Vagina (tissue), 2 donors: ENCODE measurements at places on chromosomes 4 and X.
A peak's percentile ranks its signal among the peaks of the same experiment; 100 is the strongest.

- no peak overlapping the region for H3K4me3 ChIP-seq
- H3K27ac ChIP-seq = no peak overlapping the region
- H3K4me1 ChIP-seq = no peaks in the 10 kb centered on the region
- no peak for DNase-seq
- no peaks in the 10 kb centered on the region for H3K27me3 ChIP-seq
These were observed 158.1 kb upstream of the MAMLD1 start for GRCh38 chrX:150205011-150205410.

DNA sequence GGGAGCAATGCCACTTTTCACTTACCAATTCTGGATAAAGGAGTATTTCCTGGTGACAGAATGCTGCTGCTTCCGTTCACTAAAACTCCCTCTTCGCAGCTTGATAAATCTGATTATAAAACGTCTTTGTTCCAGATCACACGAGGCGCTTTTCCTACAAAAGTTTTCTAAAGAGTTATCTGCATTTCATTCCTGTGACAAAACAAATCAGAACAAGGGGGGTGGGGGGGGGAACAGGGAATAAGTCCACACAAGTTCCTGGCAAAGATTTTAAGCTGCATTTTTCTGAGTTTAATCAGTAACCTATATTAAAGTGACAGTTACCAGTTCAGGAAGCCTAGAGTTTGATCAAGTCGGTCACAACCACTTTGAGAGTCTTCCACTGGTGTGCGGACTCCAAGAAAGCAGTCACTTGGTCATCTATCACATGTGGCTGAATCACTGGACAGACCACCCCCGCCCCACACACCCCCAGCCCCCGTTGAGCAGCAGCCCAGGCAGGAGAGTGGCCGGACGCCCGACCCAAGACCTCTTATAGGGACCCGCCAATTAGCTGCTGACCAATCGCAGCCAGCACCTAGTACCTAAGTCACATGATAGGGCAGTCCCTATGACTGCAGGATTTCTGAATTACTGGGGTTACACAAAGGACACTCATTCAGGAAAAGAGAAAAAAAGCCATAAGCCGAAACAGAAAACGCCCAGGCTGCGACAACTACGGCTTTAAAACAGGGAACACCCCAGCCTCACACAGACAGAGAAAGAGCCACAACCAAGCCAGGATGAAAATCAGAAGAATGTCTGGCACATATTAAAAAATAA, 569.3 kb upstream of the DIPK2B start:
- DNase-seq = no peak
- H3K36me3 ChIP-seq = no peaks in the 10 kb centered on the region
- H3K27me3 ChIP-seq = no peaks in the 10 kb centered on the region
- H3K27ac ChIP-seq = peak overlapping the region; percentile 79
- peak overlapping the region; percentile 45 for H3K4me3 ChIP-seq

DNA sequence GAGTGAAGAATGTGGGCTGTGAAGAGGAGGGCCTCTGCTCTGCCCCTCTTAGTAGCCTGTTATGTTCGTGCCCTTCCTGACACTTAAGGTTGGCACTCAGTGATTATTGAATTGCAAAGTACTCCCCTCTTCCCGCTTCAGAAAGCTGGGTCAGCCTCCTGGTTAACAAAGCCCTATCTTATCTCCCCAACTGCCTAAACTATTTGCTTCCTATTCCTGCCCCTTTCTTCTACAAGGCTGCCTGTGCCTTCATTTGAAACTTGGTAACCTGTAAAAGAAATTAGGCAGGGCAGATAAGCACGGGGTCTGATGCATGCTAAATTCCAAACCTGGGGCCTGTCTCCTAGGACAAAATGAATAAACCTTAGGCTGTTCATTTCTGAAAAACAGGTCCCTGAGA, 23.1 kb upstream of the TMEM150C start:
- H3K4me1 ChIP-seq = no peaks in the 10 kb centered on the region
- H3K36me3 ChIP-seq = no peaks in the 10 kb centered on the region
- no peak for DNase-seq
- H3K27me3 ChIP-seq = no peaks in the 10 kb centered on the region
- no peak overlapping the region for H3K4me3 ChIP-seq

GRCh38 chrX:119622356-119623232, 16.4 kb upstream of the NKRF start:
- H3K4me1 ChIP-seq = no peaks in the 10 kb centered on the region
- no peak for DNase-seq
- H3K27ac ChIP-seq = no peak overlapping the region
- H3K36me3 ChIP-seq = no peaks in the 10 kb centered on the region

GRCh38 chrX:69133921-69134542, 31.2 kb downstream of the PJA1 start:
- peaks cover 4% of the 10 kb centered on the region for H3K4me1 ChIP-seq
- no peak overlapping the region for H3K4me3 ChIP-seq
- H3K27me3 ChIP-seq = no peaks in the 10 kb centered on the region

GRCh38 chr4:142909908-142910307, 63.8 kb upstream of the INPP4B start:
- H3K4me1 ChIP-seq = no peaks in the 10 kb centered on the region
- no peak for DNase-seq
- no peak overlapping the region for H3K27ac ChIP-seq

- no peaks in the 10 kb centered on the region for H3K36me3 ChIP-seq
- DNase-seq = no peak
- peak overlapping the region; percentile 14 for H3K27ac ChIP-seq
- H3K4me3 ChIP-seq = no peak overlapping the region
- no peaks in the 10 kb centered on the region for H3K4me1 ChIP-seq
These were observed 82.6 kb downstream of the LUZP4 start for GRCh38 chrX:115372152-115372551.

DNA sequence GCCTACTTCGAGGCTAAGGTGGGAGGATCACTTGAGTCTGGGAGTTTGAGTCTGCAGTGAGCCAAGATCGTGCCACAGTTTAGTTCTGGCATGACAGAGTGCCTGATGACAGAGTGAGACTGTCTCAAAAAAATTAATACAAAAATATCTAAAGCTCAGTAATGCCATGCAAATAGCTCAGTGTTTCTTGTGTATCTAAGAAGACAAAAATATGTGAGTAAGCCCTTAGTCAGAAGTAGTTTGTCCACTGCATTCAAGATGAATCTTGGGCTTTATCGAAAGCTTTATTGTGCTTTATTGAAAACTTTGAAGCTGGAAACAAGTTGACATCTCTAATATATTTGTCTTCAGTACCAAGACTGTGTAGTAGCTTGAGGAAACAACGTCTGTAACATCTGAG, 115.9 kb downstream of the GPAT3 start:
- no peaks in the 10 kb centered on the region for H3K27me3 ChIP-seq
- no peak for DNase-seq
- no peak overlapping the region for H3K4me3 ChIP-seq
- no peak overlapping the region for H3K27ac ChIP-seq
- no peaks in the 10 kb centered on the region for H3K4me1 ChIP-seq
- no peaks in the 10 kb centered on the region for H3K36me3 ChIP-seq

DNA sequence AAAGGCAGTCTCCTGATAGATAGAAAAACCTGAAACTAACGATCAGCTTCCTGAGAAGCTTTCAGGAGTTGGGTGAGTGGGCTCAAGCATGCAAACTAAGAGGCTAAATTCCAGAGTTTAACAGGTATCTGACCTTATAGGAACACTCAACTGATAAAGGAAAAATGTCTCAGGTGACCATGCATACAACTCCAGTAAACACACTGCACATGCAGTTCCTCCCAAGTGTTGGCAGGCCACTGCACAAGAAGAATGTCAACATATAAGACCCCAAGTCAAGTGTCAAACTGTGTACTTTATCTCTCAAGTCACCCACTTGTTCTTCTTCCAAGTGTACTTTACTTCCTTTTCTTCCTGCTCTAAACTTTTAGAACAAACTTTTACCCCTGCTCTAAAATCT, 981.2 kb downstream of the FAM133A start:
- H3K4me1 ChIP-seq = no peaks in the 10 kb centered on the region
- peak overlapping the region; percentile 21 for H3K27ac ChIP-seq
- H3K36me3 ChIP-seq = no peaks in the 10 kb centered on the region
- DNase-seq = no peak
- no peak overlapping the region for H3K4me3 ChIP-seq
- no peaks in the 10 kb centered on the region for H3K27me3 ChIP-seq

GRCh38 chr4:114310296-114310925, 288.2 kb upstream of the UGT8 start:
- H3K36me3 ChIP-seq = no peaks in the 10 kb centered on the region
- H3K27me3 ChIP-seq = no peaks in the 10 kb centered on the region
- no peaks in the 10 kb centered on the region for H3K4me1 ChIP-seq
- no peak overlapping the region for H3K27ac ChIP-seq

DNA sequence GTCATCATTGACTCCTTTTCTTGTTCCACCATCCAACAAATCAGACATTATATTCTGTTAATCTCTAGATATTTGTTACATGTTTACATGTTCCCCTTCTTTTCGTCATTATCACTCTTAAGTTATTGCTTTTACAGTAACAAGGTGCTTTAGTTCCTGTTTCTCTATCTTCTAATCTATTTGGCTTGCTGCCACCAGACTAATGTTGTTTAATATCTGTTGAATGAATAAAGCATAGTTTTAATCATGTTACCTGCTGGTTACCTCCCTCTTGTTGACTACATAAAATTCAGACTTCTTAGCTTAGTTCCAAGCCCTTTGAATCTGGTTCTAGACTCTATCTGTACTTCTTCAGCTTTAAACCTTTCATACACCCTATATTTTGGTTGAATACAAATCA, 129.8 kb upstream of the TRIM2 start:
- no peak overlapping the region for H3K4me3 ChIP-seq
- DNase-seq = no peak
- no peaks in the 10 kb centered on the region for H3K4me1 ChIP-seq
- no peaks in the 10 kb centered on the region for H3K36me3 ChIP-seq
- H3K27me3 ChIP-seq = no peaks in the 10 kb centered on the region
- no peak overlapping the region for H3K27ac ChIP-seq

DNA sequence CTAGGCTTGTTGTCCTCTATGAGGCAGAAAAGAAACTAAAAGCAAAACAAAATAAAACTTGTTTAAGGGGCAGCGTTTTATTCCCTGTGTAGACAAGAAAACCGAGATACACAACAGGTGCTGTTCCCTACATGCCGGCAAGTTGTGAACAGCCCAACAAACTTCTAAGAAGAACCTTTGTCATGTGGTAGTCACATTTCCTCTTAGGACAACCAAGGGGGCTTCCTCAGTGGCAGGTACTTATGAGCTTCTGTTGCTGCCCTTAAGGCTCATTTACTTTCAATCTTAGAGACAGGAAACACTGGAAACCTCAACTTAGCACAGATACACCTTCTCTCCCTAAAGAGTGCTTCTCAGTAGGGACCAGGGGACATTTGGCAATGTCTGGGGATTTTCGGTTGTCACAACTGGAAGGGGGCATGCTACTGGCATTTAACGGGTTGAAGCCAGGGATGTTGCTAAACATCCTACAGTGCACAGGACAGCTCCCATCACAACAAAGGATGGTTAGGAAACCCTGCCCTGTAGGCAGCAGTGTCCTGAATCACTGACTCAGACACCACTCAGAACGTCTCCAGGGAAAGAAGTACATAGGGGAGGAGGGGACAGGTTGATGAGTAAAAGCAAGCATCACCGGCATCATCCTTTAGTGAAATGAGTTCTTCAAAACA, 111.0 kb downstream of the ASB9 start:
- H3K4me3 ChIP-seq = no peak overlapping the region
- H3K27me3 ChIP-seq = no peaks in the 10 kb centered on the region
- no peak for DNase-seq
- no peaks in the 10 kb centered on the region for H3K4me1 ChIP-seq
- H3K36me3 ChIP-seq = no peaks in the 10 kb centered on the region

GRCh38 chr4:125781651-125782050, 466.9 kb downstream of the FAT4 start:
- no peaks in the 10 kb centered on the region for H3K36me3 ChIP-seq
- H3K27ac ChIP-seq = no peak overlapping the region
- no peak for DNase-seq
- H3K27me3 ChIP-seq = no peaks in the 10 kb centered on the region
- H3K4me3 ChIP-seq = no peak overlapping the region
- H3K4me1 ChIP-seq = no peaks in the 10 kb centered on the region

- no peaks in the 10 kb centered on the region for H3K36me3 ChIP-seq
- H3K4me3 ChIP-seq = no peak overlapping the region
- DNase-seq = no peak
- no peak overlapping the region for H3K27ac ChIP-seq
These were observed 29.5 kb upstream of the JAKMIP1 start for GRCh38 chr4:6229671-6230501.

DNA sequence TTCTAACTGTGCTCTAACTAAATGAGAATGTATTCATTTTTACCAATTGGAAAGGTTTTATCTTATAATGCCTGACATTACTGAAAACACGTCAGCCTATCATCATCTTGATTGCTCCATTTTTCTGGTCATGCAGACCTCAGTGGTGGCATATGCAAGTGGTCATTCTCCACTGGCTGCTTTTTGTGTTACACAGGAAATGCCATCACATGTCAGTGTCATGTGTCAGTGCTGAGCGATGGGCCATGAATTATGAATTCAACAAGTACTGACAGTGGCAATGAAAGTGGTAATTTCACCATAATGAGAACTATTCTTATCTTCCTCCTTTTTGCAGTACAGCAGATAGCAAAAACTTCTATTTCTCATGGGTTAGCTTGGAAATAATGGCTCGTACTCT, 190.5 kb downstream of the PACRGL start:
- DNase-seq = no peak
- H3K4me1 ChIP-seq = no peaks in the 10 kb centered on the region
- H3K4me3 ChIP-seq = no peak overlapping the region
- no peak overlapping the region for H3K27ac ChIP-seq
- no peaks in the 10 kb centered on the region for H3K36me3 ChIP-seq
- H3K27me3 ChIP-seq = no peaks in the 10 kb centered on the region

DNA sequence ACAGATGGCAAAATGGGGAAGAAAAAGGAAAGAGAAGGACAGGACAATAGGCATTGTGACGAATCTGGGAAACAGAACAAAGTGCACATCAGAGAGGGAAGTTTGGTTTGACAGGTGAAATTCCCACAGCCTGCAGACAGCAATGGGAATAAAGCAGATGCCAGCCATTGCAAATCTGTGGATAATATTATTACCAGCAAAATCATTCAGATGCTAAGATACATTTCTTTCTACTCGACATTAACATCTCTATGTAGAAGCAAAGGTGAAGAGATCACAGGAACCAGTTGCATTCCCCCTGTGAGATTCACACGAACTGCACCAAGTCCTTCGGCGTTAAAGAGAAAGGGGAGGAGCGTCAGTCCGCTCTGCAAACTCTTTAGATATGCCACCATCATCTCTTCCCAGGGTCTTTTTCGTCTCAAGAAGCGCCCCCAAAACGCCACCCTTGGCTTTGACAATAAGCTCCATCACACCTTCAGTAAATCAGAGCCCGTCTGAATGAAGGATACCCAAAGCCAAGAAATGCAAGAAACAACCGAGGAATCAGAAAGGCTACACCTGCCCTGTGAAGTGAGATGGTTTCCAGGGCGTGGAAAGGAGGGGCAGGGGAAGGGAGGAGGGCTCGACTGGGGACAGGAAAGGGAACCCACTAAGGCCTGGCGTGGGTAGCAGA, 1.9 kb downstream of the NEUROG2 start:
- DNase-seq = no peak
- no peaks in the 10 kb centered on the region for H3K36me3 ChIP-seq
- H3K4me1 ChIP-seq = peaks cover 51% of the 10 kb centered on the region
- no peak overlapping the region for H3K27ac ChIP-seq
- peaks cover 27% of the 10 kb centered on the region for H3K27me3 ChIP-seq

GRCh38 chrX:105098812-105099211, 121.7 kb downstream of the TEX13A start:
- H3K4me3 ChIP-seq = no peak overlapping the region
- no peaks in the 10 kb centered on the region for H3K27me3 ChIP-seq
- H3K36me3 ChIP-seq = no peaks in the 10 kb centered on the region
- H3K4me1 ChIP-seq = no peaks in the 10 kb centered on the region
